ENCODE measurements at places on chromosomes 4 and X.

GRCh38 chrX:118751950-118752783 lies 24.8 kb downstream of the IL13RA1 start:
- no peak for DNase-seq

DNA sequence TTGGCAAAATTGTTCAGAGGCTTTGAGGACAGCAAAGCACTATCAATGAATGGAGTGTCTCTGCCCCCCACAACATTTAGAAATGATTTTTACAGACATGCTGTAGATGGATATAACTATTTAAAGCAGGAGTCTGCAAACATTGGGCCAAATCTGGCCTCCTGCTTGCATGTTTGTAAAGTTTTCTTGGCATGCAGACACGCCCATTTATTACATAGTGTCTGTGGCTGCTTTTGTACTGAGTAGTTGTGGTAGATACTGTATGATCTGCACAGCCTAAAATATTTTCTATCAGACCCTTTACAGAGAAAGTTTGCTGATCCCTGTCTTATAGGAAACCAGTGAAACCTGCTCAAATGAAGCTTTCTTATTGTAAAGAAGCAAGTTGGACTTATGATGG lies 45.5 kb upstream of the PHEX start:
- no peak for DNase-seq

- DNase-seq = no peak
Measured at GRCh38 chr4:19224820-19225219, 1026.9 kb upstream of the SLIT2 start.

GRCh38 chr4:124390861-124391260 lies 321.7 kb downstream of the ANKRD50 start:
- DNase-seq = no peak

DNA sequence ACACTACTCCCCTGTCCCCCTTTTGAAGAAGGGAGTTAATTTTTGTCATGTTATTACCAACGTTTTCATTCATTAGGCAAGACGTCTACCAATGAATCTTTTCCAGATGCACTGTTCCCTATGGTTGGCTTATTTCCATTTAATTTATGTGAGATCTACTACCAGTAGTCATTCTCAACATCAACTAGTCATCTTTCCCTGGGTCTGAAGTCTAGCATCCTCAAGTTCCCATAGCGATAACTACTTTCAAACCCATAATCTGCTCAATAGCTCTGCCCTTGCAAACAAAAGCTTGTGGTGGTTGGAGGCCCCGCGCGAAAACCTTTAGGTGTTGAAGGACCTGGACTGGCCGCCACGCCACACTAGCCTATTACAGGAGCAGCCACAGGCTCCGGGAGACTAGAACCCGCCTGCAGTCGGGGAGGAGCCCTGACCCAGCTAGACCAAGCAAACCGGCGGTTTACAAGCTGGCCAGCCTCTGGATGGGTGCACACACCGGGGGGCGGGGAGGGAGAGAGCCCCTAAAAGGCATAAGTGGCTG lies 746 bp downstream of the PPAT start:
- DNase-seq = no peak

DNA sequence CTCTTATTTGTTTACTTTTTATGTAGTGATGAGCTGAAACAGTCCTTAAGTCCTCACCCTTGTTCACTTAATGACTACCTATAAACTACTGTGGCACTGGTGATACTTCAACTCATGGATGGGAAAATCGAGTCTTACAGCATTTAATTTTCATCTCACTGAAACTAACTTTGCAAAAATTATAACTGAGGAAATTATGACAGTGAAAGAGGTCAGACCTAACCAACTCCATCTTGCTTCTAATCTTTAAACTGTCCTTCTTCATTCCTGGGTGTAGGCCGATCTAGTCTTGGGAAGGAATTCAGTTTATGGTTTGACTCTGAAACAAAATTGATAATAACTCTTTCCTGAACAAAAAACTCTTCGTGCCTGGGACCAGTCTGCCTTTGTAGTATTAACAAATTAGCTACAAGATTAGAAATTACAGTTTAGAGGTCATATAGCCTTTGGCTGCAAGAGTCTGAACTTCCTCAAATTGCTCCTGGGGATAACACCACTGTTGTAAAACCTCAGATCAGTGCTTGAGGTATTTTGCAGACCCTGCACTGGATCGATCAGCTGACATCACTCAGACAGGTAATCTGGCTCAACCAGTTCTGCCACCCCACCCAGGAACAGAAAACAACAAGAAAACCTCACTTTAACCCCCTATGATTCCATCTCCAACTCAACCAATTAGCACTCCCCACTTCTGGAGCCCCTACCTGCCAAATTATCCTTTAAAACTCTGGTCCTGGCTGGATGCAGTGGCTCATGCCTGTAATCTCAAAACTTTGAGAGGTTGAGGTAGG lies 995.7 kb upstream of the PRKX start:
- DNase-seq = no peak

GRCh38 chr4:66855956-66856355 lies 689.3 kb downstream of the CENPC start:
- DNase-seq = no peak

- no peak for DNase-seq
Measured at GRCh38 chr4:53366301-53366716, 448 bp upstream of the SCFD2 start.

DNA sequence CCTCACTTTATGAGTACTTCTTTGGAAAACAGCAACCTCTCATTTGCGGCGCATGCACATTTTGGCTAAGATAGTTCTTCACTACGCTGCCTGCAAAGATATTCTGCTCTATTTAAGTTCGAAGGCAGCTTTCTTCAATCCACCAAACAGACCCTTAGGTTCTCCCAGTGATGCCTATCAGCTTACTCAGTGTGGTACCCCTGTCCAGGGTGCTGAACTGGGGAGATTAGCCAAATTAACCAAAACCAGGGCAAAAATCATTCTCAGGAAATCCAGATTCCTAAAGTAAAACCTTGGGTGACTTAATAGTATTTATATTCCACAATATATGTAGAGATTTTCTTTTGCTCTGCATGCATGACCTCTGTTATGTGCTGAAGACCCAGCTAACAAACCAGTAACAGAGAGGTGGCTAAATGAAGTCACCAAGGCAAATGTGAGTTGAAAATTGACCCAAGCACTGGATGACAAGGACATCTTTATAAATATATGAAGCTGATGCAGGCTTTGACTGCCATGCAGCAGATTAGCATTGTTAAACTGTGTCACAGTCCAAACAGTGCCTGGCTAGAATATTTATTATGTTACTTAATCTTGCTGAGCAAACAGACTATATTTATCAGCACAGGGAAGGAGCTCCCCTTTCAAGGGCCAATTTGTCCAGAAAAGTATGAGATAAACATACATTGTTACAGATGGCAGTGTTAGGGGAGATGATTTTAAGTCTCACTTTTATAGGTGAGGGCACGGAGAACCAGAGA lies 418.2 kb downstream of the STIM2 start:
- no peak for DNase-seq

- DNase-seq = no peak
Measured at GRCh38 chr4:67394879-67395278, 150.4 kb downstream of the CENPC start.

GRCh38 chr4:113406723-113407016 lies 354.9 kb downstream of the CAMK2D start:
- DNase-seq = no peak

DNA sequence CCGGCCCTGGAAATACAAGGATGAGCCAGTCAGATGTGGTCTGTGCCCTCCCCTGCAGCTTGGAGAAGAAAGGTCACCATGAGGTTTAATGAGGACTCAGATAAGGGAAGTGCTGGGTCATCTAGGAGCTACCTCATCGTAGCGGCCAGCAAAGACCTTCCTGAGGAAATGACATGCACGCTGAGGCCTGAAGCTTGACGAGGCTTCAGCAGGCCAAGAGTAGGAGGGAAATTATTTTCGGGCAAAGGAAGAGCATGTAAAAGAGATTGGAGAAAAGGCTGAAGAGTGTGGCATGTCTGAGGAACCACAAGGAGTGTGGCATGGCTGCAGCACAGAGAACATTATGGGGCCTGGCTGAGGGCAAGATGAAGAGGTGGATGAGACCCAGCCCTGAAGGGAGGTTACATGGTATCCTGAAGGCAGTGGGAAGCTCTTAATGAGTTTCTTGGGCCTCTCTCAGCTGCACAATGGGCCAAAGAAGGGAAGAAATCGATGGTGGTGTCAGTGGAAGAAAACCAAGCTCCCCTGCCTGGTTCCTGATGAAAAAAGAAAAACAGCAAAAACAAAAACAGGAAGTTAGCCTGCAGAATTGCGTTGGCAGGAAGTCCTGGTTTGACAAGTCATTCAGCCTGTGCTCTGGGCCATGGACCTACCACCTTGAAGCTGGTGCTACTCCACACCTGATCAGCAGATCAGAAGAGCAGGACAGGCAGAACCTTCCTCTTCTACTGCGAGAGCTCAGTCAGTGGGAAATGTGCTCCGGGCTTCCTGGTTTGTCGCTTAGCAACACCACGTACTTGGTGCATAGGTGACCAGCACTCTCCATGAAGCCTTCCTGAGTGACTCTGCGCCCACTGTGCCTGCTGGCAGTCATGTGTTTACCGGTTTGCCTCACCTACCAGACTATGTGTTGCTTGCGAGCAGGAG lies 134.5 kb upstream of the KLF3 start:
- DNase-seq = no peak

DNA sequence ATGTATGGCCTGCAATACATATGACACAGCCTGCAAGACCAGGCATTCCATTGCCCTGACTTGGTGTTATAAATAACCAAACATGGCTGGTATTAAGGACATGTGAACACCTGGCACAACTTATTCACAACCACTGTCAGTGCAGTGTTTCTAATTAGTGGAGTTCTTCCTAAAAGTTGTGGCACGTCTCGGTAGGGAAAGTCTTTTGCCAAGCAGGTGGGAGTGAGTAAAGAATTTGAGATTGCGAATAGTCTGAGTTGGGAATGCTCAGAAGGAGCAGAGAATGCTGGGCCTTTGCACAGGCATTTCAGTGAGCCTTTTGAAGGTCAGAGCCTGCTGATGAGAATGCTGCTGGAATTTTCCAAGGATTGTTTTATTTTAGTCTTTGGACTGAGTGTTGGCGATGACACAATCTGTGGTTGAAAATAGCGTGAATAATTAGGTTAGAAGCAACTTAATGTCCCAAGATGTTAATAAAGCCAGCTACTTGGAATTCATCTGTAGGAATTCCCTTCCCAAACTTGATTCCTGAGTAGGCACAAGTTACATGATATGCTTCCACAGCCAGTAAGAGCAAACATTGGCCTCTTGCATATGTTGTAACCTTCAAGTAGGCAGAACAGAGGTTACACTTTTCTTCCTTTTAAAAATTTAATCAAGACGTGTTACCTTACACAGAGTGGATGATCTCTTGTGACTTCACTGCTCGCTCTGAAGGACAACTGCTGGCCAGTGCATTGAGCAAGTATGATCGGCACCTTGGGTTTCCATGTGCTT lies 83.6 kb upstream of the PGRMC2 start:
- no peak for DNase-seq

DNA sequence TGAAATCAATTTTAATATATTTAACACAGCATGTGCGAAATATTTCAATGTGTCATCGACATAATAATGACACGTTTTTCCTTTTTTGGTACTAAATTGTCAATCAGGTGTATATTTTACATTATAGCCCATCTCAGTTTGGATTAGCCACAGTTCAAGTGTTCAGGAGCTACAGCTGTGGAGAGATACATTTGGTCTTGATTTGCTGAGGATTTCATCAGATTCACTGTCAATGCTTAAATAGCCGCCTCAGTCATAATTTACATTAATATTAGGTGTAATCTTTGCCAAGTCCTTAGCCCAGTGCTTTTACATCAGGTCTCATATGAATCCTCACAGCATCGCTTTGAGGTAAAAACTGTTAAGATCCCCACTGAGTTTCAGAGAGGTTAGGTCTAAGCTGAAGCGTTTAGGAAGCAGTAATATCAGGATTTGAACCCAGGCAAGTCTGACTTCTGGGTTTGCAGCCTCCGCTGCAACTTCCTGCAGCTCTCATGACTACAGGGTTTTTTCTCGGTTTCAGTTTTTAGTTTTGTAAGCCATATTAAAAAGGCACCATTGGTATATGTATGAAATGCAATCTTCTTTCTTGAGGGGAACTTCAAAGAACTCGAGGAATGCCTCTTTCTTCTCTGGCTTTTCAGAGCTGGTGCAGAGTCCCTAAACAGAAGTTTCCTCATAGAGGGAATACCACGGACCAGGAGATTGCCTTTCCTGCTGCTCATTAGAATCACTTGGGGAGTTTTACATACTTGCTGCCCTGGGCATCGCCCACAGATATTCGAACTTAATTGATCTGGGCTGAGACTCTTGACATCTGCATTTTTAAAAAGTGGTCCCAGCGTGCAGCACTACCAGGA lies 6.4 kb downstream of the MTM1 start:
- DNase-seq = no peak

GRCh38 chr4:139815778-139816601 lies 150.4 kb downstream of the MGST2 start:
- no peak for DNase-seq

DNA sequence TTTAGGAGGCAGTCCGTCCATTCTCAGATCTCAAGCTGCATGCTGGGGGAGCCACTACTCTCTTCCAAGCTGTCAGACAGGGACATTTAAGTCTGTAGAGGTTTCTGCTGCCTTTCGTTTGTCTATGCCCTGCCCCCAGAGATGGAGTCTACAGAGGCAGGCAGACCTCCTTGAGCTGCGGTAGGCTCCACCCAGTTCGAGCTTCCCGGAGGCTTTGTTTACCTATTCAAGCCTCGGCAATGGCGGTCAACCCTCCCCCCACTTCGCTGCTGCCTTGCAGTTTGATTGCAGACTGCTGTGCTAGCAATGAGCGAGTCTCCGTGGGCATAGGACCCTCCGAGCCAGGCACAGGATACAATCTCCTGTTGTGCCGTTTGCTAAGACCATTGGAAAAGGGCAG lies 10.7 kb upstream of the ADH5 start:
- no peak for DNase-seq

GRCh38 chr4:13432453-13432852 lies 51.7 kb downstream of the RAB28 start:
- no peak for DNase-seq

DNA sequence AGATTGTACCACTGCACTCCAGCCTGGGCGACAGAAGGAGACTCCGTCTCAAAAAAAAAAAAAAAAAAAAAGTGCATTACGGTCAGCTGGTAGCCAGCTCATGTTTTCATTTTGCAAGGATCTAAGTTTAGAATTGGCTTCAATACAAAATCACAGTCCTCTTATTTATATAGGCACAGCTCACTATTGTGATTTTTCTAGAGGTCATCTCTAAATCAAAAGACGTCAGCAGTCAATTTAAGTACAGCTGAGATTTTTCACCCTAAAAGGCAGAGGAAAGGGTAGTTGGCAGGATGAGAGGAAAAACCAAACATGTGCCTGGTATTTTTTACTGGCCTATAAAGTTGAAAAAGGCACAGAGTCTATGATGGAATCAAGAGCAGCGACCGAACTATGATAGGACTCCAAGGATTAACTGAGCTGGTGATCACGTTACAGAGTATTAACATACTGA lies 30.8 kb downstream of the ASB5 start:
- DNase-seq = no peak

DNA sequence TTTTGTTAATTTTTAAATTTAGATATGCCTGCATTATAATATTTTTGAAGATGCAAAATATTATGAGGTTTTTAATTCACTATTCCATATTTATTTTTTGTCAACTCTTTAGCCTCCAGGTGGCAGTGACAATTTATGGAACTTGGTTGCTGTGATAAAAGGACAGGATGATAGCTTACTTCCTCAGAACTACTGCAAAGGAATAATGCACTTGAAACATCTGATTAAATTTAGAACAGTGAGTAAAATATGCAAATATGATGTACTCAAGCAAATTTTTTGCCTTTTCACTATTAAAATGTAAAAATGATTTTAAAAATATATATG lies 45.1 kb downstream of the SPATA4 start:
- no peak for DNase-seq

- DNase-seq = no peak
Measured at GRCh38 chrX:100358766-100359165, 51.3 kb downstream of the PCDH19 start.

GRCh38 chr4:98527534-98528269 lies 130.7 kb downstream of the TSPAN5 start:
- DNase-seq = no peak

All from activated naive CD8-positive, alpha-beta T cell treated with anti-CD3 and anti-CD28 coated beads, Interleukin-2, amount 50 U/mL, for 16 hours (primary cell).